ENCODE measurements at places on chromosomes 2 and 18. TPM values are rescaled to one million over a fixed set of nuclear protein-coding genes. Genes with fewer than 3 reads are reported as not detected.

DNA sequence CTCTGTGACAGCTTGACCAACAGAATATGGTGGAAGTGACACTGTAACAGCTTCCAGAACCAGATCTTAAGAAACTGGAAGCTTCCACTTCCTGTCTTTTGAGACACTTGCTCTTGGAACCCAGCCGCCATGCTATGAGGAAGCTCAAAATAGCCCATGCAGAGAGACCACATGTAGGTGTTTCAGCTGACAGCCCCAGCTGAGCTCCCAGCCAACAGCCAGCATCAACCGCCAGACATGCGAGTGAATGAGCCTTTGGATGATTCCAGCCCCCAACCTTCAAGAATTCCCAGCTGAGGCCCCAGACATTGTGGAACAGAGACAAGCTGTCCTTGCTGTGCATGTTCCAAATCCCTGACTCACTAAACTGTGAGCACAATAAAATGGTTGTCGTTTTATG lies 27.9 kb downstream of the ACVR1 start:
- no peak for DNase-seq

DNA sequence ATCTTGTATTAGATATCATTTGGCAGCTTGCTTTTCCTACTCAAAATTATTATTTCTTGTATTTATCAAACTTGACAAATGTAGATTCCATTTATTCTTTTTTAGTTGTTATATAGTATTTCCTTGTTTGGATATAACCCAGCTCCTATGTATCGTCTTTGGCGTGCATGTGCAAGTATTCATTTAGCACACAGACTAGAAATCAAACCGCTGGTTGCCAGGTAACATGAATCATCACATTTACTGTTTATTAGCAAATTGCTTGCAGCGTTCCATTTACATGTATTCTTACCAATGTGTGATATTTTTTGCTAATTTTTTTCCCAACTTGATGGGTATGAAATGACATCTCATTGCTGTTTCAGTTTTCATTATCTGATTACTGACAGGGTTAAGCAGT lies 2089.7 kb upstream of the CELF4 start:
- DNase-seq, result peak; percentile 48

CNOT11 gene
- 30.5 TPM for polyA plus RNA-seq

- no peak for DNase-seq
Measured at GRCh38 chr2:230920167-230920566, 4.9 kb downstream of the GPR55 start.

GRCh38 chr2:211455216-211455841 lies 898.9 kb downstream of the CPS1 start:
- peak; percentile 36 for DNase-seq

AQP4 gene
- polyA plus RNA-seq, result not detected

DUSP2 gene
- 2.5 TPM for polyA plus RNA-seq

All from foreskin keratinocyte (primary cell).